ENCODE measurements at places on chromosomes 12 and 14.

GRCh38 chr12:49277466-49277865 lies 12.6 kb downstream of the TUBA1C start:
- no peak for DNase-seq

DNA sequence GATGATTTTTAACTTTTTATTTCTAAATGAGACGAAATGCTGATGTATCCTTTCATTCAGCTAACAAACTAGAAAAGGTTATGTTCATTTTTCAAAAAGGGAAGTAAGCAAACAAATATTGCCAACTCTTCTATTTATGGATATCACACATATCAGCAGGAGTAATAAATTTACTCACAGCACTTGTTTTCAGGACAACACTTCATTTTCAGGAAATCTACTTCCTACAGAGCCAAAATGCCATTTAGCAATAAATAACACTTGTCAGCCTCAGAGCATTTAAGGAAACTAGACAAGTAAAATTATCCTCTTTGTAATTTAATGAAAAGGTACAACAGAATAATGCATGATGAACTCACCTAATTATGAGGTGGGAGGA lies 139.6 kb downstream of the HMGA2 start:
- DNase-seq: no peak

DNA sequence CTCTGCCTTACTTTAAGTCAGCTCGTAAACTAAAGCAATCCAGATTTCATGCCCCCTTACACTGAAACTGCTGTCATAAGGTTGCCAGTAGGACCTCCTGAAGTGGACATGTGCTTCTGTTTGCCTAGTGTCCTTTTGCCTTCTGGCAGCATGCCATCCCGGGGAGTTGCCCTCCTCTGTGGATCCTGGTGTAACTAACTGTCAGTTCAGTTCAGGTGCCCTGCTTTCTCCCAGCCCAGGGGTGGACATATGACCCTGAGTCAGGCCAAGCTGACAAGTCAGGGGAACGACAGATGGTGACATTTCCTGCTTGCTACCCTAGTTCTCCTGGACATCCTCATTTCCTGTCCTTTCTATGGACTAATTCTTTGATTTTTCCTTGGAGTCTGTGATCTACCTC lies 25.6 kb downstream of the AKAP6 start:
- no peak for DNase-seq

GRCh38 chr14:59871166-59871495 lies 555 bp upstream of the RTN1 start:
- no peak for DNase-seq

DNA sequence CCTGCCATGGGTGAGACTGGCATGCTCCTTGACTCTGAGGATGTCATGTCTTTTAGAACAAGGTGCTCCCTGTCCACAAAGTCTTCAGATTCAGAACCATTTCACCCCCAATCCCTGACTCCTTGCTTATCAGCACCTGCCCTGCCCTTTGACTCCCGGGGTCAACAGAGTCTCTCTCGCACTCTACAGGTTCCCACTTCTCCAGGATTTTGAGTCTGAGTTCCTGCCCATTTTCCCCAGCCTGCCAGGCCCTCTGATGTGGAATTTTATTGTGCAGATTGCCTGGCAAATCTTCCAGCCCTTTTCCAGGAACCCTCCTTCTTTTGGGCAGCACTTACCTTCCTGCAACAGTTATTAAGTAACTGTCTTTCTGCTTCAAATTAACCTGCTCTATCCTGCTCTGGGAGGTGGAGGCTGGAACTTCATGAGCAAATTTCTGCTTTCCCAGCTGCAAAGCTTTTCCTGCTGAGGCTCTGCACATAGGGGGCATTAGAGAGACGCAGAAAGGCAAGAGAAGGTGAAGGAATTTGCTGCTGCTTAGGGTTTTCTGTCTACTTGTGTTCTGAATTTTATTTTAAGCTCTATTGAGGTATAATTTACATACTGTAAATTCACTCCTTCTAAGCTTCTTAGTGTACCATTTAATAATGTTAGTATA lies 259.1 kb downstream of the PCNX1 start:
- no peak for DNase-seq

DNA sequence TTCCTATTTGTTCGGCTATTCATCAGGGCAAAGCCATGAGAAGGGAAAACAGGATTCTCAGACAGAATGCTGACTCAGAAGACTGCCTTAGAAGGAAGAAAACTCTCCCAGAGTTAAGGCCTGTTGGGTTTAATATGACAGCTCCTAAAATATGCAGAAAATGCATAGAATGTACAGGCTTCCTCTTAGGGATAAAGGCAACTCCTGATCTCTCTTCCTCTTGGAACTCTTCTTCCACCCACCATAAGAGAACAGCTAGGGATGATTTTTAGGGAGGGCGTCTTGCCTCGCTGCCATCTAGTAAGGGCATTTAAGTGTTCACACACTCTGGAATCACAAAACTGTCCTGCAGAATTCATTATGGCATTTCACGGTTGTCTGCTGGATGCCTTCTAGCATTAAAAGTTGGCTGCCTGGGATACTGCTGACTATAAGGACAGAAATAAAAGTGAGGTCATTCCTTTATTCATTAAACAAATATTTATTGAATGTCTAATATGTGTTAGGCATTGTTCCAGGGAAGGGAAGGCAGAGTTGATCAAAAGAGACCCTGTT lies 73.7 kb downstream of the DCAF5 start:
- no peak for DNase-seq

DNA sequence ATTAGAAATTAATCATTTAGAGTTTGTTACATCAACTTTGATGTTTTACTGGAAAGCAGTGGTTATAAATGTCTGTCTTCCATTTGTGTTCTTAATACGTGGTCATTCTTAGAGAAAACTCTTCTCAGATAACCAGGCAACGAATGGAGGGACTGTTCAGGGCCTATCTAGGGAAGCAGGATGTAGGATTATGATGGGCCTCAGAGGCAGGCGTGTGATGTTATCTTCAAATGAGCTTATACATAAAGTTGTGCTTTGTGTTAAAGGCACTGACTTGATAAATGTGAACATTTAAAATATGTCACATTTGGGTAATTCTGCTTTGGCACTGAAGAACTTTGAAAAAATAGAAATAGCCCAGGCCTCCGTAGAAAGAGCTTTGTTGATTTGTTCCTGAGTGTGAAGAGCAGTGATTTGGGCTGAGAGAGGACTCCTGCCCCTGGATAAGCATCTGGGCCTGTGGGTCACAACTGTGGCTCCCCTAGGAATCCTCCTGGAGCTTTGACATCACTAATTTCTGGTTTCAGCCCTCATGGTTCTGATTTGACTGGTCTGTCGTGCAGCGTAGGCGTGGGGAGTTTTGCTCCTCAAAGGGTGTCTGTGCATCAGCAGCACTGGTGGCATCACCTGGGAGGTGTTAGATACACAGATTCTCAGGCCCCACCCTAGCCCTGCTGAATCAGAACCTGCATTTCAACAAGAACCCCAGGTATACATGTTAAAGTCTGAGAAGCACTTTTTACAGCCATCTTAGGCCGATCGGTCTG lies 55.4 kb downstream of the SAMD4A start:
- DNase-seq: no peak

- DNase-seq: no peak
These were observed 9.2 kb downstream of the NOS1 start for GRCh38 chr12:117352206-117352605.

GRCh38 chr12:84355561-84355960 lies 557.0 kb downstream of the SLC6A15 start:
- no peak for DNase-seq

DNA sequence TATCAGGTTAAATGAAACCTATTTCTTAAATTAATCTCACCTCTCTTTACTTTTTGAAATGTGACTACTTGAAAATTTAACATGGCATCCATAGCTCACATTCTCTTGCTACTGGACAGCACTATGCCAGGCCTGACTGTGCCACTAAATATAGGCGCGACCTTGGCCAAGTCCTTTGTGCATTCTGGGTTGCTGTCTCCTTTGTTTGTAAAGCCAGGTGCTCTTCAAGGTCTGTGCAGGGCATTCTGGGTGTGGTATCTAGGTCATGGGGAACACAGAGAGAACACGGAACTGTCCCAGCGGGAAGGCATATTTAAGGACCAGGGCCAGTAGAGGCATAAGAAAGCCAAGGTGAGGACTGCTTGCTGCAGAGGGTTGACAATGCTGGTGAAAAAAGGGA lies 121.2 kb downstream of the ZNF664 start:
- DNase-seq: no peak

DNA sequence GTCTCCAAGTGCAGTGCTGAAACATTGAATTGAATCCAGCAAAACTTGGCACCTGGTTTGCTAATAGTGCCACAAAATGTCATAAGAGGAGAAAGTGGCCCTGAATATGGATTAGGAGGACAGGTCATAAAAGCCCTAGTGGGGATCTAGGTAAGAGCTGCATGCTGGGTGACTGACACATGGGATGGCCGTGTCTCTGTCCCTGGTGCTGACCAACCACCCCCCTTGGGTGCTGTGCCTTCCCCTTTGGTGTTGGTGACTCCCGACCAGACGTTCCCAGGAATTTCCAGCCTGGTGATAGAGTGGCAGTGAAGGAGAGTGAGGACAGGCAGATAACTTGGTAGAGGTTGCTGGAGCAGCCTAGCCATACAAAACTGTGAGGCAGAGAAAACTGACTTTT lies 142.8 kb downstream of the VRK1 start:
- no peak for DNase-seq

DNA sequence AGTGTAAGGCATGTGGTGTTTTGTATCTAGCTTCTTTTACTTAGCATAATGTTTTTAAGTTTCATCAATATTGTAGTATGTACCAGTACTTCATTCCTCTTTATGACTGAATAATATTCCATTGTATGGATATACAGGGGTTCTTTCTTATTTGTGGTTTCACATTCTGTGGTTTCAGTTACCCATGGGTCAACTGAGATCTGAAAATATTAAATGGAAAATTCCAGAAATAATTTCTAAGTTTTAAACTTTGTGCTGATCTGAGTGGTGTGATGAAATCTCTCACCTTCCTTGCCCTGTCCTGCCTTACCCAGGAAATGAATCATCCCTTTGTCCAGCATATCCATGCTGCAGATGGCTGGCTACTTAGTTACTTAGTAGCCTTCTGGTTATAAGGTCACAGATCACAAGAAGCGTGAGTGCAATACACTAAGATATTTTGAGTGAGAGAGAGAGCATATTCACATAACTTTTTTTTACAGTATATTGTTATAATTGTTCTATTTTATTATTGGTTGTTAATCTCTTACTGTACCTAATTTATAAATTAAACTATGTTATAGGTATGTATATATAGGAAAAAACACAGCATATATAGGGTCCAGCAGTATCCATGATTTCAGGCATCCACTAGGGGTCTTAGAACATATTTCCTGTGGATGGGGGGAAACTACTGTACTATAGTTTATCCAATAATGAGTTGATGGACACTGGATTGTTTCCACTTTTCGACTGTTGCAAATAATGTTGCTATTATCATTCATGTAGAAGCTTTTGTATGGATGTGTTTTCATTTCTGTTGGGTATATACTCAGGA lies 59.6 kb upstream of the LRTM2 start:
- no peak for DNase-seq

- DNase-seq: no peak
These were observed 3.3 kb downstream of the FGD6 start for GRCh38 chr12:95213928-95214327.

DNA sequence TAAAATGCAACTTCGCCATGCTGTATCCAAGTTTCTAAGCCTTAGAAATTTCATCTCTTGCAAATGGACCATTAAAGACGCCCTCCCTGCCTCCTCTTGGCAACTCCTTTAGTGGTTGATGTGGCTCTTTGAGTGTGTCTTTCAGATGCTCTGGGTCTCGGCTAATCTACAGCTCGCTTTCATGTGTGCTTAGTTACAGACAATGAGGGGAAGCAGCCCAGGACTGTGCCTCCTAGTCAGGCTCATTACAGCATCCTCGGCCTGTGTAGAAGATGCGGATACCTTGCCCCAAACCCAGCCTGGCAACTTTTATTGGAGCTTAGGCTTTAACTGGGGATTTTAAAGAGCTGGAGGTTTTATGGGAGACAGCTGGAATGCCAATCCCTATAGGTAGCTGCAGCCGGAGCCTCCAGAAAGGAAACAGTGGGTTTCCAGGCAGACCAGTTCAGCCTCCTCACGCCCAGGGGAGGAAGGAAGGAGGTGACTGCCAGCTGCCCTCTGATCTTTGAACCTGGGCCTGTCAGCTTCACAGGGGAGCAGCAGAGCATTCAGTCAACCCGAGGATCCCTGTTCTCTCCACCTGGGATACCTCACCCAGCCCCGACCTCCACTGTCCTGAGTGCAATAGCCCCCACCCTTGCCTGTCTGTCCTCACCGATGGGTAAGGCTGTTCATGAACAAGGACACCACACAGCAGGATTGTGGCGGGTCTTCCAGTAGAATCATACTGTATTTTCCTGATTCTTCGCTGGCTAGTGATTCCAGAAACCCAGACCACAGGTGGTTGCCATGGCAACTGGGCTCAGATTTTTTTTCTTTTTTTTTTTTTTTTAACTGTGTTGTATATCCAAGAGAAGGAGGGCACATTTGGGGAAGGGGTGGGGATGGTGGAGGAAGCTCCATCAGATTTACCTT lies 638.5 kb downstream of the MED13L start:
- no peak for DNase-seq

GRCh38 chr12:131220331-131220685 lies 266.6 kb downstream of the ADGRD1 start:
- DNase-seq: no peak

GRCh38 chr12:120234643-120235368 lies 30.7 kb downstream of the PXN start:
- DNase-seq: no peak

GRCh38 chr14:58709949-58710348 lies 72.2 kb downstream of the DACT1 start:
- DNase-seq: no peak

DNA sequence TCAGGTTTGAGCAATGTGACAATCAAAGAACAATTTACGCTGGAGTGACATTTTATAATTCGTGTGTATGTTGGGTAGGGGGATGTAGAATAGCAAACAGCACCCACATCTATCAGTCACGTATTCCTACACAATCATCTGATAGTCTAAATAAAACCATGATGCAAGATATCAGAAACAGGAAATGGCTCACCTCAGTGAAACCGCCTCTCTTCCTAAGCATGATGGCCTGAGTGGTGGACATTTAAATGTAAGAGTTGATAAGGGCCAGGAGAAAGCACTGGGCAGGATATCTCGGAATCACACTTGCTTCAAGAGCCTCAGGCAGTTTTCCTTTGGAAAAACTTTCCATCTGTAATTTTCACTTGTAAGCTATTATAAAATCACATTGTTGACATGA lies 128.2 kb downstream of the GRIP1 start:
- DNase-seq: no peak

DNA sequence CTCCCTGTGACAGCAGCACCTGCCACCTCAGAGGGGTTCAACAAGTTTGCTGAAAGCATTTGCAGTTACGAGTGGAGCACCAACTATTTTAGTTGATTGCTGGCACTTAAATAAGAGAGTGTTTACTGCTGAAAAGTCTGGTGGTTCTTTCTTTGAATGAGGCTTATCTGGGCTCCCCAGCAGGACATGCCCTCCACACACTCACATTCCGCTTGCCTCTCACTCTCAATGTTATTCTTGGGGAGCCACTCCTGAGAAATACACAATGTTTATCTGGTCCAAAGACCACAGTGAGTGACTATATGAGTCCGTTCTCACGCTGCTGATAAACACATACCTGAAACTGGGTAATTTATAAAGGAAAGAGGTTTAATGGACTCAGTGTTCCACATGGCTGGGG lies 31.9 kb downstream of the NT5DC3 start:
- no peak for DNase-seq
